ENCODE measurements at places on chromosomes 1 and 21.

GRCh38 chr1:27686223-27686990 is 14.4 kb upstream of the IFI6 start:
- DNase-seq, result peak; percentile 64

GRCh38 chr1:25907601-25908000 is 1.4 kb upstream of the STMN1 start:
- no peak for DNase-seq

- no peak for DNase-seq
Observed at GRCh38 chr1:231201979-231202633, 38.9 kb upstream of the GNPAT start.

DNA sequence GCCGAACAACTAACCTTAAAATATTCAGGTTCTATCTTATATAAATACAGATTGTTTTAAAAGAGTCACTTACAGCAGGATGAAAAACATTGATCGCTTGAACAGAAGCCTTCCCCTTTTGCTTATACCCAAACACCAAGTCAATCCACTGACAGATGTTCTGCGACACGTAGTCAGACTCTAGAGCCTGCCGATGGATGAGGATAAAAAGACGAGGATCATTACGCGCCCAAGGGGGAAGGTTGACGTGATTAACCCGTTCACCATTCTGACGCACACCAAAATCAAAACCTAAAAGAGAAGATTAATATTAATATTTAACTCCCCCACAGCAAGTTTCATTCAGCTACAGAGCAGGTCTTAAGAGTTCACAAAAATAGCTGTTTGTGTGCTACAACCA is 59.4 kb upstream of the GNG4 start:
- no peak for DNase-seq

DNA sequence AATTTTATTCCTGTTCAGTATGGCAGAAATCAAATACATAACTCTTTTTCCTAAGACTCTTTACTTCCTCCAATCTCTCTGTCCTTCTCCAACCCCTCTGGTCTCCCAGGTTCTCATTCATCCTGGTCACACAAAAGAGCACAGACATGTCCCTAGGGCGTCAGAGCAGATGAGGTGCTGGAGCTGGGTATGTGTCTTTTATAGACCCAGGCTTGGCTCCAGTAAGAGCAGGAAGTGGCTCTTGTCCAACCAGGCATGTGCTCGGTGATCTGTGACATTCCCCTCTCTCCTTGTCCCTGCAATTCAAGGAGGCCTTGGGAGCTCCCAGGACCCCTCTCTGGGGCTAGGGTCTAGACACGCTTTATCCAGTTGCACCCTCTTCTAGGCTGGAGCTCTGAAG is 18.0 kb upstream of the LCE2D start:
- no peak for DNase-seq

DNA sequence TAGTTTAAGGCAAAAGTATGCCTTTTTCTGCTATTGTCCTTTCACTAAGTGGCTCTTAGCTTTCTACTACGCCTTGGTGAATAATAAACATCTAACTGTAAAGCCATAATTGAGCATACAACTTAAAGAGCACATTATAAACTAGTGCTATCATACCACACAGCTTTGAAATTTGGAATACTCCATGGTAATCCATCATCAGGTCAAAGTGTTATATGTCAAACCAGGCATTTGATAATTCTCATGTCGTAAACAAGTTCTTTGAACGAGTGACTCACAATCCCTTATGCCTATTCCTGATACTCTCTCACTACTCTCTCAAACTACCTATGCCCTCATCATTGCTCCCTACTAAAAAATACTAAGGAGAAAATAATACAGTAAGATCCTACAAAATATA is 60.3 kb upstream of the FMN2 start:
- no peak for DNase-seq

DNA sequence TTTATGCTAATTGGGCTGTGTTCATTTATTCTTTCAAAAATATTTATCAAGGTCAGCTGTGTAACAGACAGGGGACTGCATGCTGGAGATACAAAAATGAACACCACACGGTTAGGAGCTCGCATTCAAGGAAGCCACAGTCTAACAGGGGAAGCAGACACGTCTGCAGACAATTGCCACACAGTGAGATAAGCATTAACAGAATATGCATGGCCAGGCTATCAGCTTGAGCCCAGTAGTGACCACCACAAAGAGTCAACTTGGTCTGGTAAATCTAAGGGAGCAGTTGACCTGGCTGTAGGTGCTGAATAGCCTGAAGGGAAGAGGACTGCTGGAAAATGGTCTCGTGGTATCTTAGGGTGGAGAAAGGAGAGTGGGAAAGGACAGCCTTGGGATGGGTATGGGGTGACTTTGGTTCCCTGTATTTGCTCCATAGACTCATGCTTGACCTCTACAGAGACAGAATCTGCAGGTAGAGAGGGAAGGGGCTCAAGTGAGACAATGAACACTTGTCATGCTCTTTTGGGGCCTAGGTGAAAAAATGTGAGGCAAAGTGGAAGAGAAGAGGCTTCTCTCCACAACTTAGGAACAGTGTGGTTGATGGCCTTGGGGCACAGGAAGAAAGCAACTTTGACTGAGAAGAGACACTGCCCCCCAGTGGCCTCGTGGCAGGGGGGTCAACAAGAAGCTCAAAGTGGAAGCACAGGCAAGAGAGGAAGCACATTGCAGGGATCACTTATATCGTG is 7.6 kb upstream of the NPL start:
- DNase-seq, result peak; percentile 75

GRCh38 chr1:157156058-157156541 is 17.9 kb upstream of the ETV3 start:
- peak; percentile 47 for DNase-seq

DNA sequence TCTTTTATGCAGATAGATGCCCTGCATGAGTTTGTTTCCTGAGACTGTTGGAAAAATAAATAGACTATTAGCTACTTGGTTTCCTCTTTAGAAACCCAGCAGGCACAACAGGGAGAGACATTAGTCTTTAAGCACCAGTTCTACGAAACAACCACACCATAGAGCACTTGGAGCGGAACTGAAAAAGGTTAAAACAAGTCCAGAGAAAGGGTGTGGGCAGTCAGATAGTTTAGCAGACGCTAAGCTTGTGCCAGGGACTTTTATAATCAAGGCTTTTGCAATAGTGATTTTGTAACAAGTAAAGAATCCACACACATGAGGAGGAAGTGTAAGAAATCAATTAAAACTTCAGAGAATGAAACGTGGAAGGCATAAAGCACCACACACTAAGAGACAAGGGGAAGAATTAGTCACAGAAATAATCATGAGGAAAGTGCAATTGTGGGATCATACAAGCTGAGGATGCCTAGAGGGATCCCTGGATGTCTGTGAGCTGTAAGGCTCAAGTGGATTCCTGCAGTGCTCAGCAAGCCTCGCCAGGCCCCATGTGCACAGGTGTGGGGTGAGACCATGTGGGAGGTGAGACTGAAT is 37.8 kb upstream of the TLR5 start:
- DNase-seq, result no peak

DNA sequence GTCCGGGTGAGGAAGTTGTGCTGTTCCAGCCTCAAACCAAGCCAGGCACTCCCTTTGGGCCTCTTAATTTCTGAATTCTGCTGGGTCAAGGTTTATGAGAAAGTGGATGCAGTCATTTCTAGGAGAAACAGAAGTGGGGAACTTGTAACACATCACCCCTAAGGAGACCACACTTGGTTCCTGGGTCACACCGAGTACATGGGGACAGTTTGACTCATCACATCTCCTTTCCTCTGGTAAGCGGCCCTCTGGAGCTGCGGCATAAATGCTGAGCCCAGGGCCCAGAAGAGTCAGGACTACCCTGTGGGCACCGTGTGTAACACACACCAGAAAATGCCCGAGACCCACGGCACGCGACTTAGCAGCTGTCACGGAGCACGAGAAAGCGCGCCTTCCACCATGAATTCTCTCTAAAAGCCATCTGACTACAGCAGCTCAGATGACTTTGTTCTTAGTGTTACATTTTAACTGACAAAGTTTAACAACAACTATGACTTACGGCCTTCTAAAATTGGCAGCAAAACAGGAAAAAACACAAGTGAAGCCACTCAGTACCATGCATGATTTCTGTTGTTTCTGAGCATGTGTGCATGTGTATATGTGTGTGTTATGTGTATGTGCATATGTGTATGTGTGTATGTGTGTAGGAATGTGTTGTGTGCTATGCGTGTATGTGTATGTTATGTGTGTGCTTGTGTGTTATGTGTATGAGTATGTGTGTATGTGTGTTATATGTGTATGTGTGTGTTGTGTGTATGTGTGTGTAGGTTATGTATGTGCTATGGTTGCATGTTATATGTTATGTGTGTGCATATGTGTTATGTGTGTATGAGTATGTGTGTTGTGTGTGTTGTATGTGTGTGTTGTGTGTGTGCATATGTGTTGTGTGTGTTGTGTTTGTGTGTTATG is 50.8 kb downstream of the TOMM20 start:
- DNase-seq, result no peak

DNA sequence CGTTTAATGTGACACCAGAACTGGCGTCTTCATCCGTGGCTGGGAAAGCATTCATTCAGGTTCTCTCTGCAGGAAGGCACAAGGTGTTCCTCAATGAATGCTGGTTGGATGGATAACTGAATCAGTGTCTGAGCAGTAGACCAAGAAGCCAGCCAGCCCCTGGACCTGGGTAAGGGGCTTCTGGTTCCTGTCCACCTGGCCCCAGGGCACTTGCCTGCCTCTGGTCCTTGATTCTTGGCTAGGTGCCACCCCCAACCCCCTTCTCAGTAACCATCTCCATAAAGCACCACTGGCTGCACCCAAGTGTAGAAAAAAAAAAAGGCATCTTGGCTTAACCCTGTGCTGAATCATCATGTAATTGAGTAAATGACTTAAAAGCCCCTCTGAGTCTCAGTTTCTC is 59.1 kb downstream of the KCND3 start:
- DNase-seq, result no peak

- no peak for DNase-seq
Observed at GRCh38 chr1:53871221-53871620, 18.4 kb downstream of the YIPF1 start.

DNA sequence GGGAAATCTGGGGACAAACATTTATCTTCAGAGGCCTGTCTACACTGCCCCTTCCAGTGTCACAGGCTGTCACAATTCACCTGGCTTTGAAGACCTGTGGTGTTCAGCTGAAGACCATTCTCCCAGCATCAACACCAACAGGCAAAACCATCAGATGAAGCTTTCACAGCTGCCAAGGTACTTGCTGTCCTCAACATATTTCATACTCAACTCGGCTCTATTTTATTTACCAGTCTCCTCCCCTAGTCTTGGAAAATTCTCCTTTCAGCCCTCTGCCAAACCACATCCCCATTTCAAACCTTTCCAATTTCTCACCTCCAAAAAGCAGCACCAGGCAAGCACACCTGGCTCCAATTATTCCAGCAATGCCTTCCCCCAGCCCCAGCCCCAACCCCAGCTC is 108.8 kb downstream of the TGFBR3 start:
- DNase-seq, result no peak

GRCh38 chr21:14084701-14085100 is 126.1 kb downstream of the LIPI start:
- DNase-seq, result no peak

GRCh38 chr21:40049931-40050290 is 182.7 kb downstream of the PCP4 start:
- DNase-seq, result no peak

GRCh38 chr21:20997311-20997635 is 936 bp upstream of the NCAM2 start:
- no peak for DNase-seq

DNA sequence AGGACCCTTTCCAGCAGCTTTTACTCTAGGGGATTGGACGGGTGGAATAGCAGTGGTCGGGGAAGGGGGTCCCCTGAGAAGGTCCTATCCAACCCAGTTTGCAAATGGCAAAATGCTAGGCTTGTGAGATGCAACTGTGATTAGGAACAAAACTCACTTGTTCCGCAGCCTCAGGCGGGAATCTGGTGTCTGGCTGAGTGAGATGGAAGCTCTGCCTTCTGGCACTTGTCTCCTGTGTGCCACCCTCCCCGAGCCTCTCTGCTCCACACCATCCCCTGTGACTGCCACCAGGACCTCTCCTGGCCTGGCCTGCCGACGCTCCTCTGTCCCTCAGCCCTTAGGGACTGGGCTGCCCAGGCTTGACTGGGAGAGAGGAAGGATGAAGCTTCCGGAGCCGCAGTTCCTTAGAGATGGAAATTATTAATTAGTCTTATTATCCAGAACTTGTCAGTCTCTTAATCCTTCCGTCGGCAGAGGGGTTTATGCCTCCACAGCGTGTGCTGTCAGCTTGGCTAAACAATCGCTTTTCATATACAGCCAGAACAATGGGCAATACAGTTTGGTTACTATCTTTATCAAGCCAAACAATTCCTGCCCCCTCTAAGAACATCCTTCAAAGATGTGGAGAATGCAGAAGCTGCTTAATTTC is 292.8 kb upstream of the VAMP3 start:
- no peak for DNase-seq

DNA sequence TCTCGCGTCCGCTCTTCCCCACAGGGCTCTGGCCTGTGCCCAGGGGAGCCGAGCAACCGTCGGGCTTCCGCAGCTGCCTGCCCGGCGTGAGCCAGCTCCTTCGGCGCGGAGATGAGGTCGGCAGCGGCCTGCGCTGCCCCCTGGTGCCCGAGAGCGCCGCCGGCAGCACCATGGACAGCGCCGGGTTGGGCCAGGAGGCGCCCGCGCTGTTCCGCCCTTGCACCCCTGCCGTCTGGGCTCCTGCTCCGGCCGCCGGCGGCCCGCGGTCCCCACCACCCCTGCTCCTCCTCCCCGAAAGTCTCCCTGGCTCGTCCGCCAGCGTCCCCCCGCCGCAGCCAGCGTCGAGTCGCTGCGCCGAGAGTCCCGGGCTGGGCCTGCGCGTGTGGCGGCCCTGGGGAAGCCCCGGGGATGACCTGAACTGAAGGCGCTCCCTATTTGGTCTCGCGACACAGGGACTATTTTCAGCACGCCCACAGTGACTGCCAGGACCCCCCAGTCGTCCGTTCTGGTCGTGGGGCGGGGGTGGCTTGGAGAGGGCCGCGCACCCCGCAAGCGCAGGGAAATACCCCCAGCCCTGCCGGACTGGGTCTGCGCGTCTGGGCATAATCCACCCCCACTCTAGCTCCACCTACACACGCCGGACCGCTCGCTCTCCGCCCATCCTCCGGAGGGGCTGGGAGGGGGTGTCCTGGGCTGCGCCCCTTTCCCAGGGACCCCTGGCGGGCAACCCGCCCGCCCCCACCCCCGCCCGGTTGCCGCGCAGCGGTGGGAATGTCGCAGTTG is 1.3 kb downstream of the HES3 start:
- DNase-seq, result no peak

GRCh38 chr1:31799895-31800673 is 15.7 kb downstream of the SPOCD1 start:
- DNase-seq, result no peak

- no peak for DNase-seq
Observed at GRCh38 chr1:234906654-234907053, 222.0 kb downstream of the TOMM20 start.

GRCh38 chr21:36509973-36510664 is 30.2 kb upstream of the CLDN14 start:
- DNase-seq, result no peak

DNA sequence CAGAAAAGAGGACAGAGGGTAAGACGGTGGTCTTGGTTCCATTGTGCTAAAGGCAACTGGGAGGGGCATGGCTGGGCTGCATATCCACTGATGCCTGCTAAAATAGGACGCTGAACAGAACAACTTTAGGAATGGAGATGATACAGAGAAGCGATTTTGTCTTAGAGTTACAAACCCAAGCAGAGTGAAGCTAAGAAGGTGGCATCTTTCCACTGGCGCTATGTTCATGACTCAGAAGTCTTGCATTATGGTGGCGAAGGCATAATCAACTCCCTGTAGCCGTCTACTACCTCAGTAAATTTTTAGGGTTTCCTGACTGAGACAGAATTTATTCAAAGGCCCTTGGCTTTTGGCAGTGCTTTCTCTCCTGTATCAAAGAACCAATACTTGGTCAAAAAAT is 57.3 kb downstream of the MEF2D start:
- DNase-seq, result no peak

GRCh38 chr1:49102752-49103151 is 326.1 kb upstream of the BEND5 start:
- no peak for DNase-seq

All from NCI-H2107 (cell line).